ENCODE measurements at places on chromosomes 12 and 14. TPM values are rescaled to one million over a fixed set of nuclear protein-coding genes. Genes with fewer than 3 reads are reported as not detected.

ACRBP gene
- total RNA-seq: 28.6 TPM

LRFN5 gene
- total RNA-seq: 2.6 TPM

RPS6KL1 gene
- 15.7 TPM for total RNA-seq

DNA sequence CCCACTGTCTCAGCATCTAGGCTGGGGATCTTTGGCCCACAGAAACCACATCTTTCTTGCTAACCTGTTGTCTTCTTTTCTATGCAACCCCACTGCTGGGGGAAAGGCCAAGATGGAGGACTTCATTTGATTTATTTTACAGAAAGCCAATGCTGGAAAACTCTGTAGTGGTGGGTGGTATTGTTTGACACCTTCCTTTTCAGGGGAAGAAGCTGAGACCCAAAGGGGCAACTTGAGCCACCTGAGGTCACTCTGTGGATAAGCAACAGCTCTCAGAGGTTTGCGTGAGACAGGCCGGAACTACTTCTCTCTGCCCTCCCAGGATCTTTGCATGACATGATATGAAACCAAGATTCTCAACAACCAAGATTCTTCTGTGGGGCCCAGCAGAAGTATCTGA is 645.2 kb downstream of the VRK1 start:
- no peak for DNase-seq

GRCh38 chr14:102805371-102805891 is 28.2 kb downstream of the TRAF3 start:
- DNase-seq: no peak

GRCh38 chr14:96274543-96274942 is 18.5 kb downstream of the BDKRB1 start:
- no peak for DNase-seq
